ENCODE measurements at places on chromosomes 16 and 17. TPM values are rescaled to one million over a fixed set of nuclear protein-coding genes. Genes with fewer than 3 reads are reported as not detected.

Gene KRT39
- not detected for total RNA-seq

Gene GRIN2A
- total RNA-seq = not detected

Gene FBXO39
- total RNA-seq = not detected

Gene ATF7IP2
- 12.4 TPM for total RNA-seq

Gene DBNDD1
- 0.13 TPM for total RNA-seq

Gene CD79B
- total RNA-seq = 18.1 TPM

DNA sequence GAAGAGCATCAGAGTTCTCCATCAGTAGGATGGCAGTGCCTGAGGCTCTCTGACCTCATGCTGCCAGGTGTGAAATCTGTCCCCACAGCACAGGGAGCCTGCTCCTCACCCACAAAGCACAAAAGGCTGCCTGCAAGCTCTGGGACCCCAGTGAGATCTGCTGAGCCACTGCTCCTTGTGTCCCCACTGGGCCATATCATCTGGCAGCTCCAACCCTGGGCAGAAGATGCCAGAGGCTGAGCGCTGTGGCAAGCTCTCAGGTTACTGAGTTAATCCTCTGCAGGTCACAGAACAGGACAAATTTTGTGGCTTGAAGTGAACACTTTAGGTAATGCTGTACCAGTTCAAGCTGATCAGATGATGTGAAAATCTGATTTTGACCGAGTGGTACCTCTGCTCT lies 26.7 kb upstream of the ERN1 start:
- DNase-seq = no peak

DNA sequence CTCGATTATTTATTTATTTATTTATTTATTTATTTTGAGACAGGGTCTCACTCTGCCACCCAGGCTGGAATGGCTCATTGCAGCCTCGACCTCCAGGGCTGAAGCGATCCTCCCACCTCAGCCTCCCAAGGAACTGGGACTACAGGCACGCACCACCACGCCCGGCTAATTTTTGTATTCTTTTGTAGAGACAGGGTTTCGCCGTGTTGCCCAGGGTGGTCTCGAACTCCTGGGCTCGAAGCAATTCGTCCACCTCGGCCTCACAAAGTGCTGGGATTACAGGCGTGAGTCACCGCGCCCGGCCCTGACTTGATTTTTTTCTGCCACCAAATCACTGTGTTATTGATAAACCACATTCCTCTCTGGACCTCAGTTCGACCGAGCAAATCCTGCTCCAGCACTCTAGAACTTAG lies 758 bp upstream of the RPL23A start:
- no peak for DNase-seq

- DNase-seq = no peak
Observed at GRCh38 chr16:20822521-20823325, 16.4 kb downstream of the REXO5 start.

DNA sequence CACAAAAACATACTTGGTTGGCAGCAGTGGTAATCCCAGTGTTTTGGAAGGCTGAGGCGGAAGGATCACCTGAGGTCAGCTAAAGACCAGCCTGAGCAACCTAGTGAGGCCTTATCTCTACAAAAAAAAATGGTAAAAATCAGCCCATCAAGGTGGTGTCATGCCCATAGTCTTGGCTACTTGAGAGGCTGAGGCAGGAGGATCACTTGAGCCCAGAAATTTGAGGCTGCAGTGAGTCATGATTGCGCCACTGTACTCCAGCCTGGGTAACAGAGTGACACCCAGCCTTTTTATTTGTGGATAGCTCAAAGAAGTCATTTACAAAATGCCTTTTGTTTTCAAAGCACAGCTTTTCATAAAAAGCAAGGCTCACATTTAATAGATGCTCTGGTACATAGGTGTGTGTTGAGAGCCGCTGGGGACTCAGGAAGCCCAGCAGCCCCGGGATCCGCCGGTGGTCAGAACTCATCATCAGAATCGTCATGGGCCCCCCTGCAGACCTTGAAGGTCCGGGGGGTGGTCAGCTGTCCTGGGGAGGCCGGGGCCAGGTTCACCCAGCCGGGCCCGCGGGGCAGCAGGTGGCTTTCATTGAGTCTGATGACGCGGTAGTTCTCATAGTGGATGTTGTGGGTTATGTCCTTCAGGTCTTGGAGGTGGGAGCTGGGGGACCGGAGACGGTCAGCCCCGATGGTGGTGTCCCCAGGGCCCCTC lies 10.5 kb upstream of the ZNF500 start:
- no peak for DNase-seq

DNA sequence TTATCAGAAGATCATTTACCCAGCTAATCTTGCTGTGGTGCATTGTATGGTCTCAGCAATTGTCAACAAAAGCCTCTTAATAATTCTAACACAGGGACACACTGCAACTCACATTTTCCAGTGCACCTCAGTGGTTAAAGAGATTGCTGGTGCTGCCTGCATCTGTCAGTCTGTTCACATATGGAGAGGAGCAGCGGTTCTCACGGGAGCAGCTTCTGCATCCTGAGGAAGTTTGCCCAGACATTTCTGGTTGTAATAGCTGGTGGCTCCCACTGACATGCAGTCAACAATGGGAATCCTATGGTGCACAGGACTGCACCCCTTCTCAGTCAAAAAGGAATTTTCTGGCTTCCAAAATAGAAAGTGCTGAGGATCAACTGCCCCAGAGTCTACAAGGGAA lies 7.8 kb downstream of the GGA2 start:
- no peak for DNase-seq

DNA sequence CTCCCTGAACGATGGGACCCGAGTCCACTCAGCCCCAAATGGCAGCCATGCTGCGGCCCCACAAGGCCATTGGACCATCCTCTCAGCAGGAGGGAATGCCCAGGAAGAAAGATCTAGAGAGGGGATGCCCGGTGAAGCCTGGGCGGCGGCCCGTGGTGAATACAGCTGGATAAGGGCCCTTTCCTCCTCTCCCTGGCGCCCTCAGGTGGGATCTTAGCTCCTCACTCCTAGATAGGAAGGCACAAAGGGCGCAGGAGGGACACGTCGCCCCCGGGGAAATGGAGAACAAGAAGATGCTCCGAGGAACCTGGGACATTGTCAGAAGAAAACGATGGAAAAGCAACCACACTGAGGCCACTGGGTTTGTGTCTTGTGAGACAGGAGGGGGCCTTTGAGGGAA lies 2.5 kb downstream of the CD300C start:
- no peak for DNase-seq

DNA sequence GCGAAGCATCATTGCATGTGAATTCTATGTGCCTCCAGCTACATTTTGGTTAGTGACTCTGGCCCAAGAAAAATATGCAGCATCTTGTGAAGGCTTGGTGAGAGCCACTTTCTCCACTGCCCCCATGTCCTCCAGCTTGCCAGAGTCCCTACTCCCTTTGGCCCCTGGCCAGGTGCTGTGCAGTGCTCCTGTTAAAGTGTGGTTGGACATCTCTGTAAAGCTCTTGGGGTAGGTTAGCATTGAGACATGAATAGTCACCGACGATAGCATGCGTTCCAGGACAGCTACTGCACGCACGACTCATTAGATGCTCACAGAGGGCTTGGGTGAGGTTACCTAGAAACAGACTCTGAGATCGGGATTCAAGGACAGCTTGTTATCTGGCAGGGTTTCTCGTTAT lies 48.6 kb downstream of the FOXL1 start:
- no peak for DNase-seq

Data from CD8-positive, alpha-beta memory T cell (primary cell).